M059J (cell line): ENCODE measurements at places on chromosomes 6 and 20. TPM values are rescaled to one million over a fixed set of nuclear protein-coding genes. Genes with fewer than 3 reads are reported as not detected.

GRCh38 chr20:59836767-59837166, 96.7 kb downstream of the SYCP2 start:
- DNase-seq = no peak

- peak; percentile 90 for DNase-seq
Measured at GRCh38 chr6:38350942-38351341, 288.8 kb downstream of the BTBD9 start.

PDE7B gene
- 3.5 and 3.6 TPM in 2 replicates for total RNA-seq

DNA sequence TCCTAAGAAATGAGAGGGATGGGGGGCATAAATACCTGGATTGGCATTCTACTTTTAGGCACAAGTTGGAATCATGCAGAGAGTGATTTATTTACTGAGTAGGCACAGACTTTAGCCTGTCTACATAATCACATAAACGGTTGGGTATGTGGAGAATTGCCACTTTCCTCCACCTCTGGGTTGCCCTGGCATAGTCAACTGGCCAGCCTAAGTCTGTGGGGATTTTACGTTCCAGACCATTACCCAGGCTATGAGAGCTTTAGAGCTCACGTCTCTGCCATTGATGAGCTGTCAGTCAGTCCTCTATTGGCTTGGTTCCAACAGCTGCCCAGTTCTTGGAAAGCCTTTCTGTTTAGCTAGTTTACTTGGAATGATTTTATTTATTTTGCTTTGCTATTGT, 5.0 kb upstream of the BHLHE23 start:
- peak; percentile 73 for DNase-seq

DNA sequence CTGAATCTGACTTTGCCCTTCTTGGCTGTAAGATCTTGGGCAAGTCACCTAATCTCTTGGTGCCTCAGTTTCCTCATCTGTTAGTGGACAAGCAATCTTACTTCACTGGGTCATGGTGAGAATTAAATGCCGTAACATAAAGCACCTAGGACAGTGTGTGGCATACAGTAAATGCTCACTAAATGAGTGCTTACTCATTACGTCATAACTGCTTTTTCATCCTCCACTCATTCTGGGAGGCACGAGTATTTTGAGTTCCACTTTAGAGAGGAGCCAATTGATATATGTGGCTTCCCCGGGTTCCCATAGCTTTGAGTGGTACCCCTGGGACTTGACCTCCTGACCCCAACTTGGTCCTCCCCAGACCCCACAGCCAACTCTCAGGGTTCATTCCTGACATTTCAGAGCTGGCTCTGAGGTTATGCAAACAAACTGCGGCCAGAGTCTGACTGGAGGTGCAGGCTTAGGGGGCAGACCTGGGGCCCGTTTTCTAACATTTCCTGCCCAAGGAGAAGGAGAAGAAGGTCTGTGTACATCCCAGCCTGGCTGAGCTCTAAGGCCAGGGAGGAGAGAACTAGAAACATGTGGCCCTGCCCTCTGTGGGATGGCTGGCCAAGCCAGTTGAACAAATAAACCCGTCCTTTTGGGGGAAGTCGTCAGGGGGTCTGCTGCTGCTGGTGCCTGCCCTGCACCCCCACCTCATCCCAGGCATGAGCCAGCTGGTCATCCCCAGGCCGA, 5.8 kb downstream of the ANGPT4 start:
- DNase-seq = no peak

DNA sequence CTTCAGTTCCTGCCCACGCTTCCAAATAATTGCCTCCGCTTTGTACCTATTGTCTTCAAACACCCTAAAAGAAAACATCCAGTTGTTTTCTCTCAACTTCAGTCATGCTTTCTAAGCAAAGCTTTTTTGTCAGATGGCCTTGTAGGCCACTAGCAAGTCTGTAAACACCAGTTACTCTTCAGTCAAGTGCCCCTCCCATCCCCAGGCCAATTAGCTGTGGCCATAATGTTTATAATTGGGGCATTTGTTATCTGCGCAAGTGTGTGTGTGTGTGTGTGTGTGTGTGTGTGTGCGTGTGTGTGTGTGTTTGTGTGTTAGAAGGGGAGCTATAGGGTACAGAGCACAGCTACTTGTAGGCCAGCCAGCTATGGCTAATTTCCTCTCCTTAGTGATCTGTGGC, 272.4 kb upstream of the MARCKS start:
- no peak for DNase-seq

- no peak for DNase-seq
Measured at GRCh38 chr6:118419448-118420394, 128.4 kb upstream of the PLN start.

CPNE5 gene
- 0.02 TPM in 1 of 2 replicates, not detected in the other for total RNA-seq

- DNase-seq = no peak
Measured at GRCh38 chr6:127967708-127968107, 66.8 kb upstream of the THEMIS start.

DNA sequence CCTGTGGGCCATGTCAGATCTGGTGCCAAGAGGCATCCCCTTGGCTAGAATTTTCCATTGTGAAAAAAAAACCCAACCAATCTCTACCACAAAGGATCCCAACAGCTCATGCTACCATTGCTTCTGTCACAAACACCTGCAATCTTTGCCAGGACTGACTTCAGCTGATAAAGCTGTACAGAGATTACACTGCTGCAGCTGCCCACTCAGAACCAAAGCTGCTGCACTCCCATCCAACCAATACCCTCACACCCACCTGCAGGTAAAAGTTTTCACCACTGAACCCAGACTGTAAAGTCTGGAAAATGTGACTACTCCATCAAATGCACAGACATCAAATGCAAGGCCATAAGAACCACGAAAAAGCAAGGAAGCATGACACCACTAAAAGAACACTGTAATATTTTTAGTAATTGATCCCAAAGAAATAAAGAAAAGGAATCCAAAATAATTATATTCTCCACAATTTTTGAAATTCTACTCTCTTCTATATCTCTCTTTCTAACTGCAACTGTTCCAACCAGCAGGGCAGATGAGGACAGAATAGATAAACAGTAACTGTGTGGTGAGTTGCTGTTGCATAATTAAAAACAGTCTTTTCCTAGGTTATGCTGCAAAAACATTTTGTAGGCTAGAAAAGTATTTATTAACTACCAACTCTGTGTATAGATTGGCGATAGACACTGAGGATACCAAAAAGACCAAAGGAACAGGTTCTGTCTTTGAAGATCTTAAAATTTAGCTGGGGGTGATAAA, 128.0 kb upstream of the MCHR2 start:
- no peak for DNase-seq

DNA sequence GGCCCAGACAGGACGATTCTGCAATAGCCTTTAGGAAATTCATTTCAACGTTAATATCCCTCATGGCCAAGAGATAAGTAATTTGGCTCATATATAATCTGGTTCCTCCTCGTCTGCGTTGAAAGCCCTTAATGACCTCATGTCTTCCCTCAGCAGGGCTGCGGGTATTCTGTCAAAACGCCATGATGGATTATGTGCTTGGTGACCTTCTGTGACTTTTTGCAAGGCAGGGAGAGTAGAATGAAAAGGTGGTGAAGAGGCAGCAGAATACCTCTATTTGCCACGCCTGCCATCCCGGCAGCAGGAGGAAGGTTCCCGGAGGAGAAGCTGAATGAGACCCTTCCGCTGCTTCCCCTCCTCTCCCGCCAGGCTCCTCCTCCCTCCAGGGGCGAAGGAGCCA, 41.1 kb upstream of the SPACA1 start:
- DNase-seq = no peak

DNA sequence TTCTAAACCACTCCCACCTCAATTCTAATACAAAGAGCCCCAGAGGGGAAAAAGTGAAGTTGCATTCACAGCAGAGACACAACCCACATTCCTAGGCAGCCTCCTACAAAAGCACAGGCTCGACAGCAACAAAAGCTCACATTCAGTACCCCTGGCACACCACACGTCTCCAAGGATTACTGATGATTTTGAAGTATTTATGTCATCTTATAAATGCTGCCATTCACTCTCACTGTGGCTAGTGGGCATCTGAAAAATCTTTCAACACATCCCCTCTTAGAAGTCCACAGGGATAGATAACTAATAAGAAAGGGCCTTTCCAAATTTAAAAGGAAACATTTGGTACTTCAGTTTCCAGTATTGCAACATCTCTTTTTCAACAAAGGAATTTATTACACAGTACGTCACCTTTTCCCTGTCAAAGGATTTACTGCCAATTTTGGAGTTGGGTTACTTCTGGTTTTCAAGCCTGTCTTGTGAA, 146.7 kb downstream of the TASP1 start:
- DNase-seq = peak; percentile 59

GRCh38 chr6:160439751-160440150, 91.6 kb downstream of the SLC22A3 start:
- no peak for DNase-seq

- peak; percentile 64 for DNase-seq
Measured at GRCh38 chr6:82761674-82762345, 303.8 kb downstream of the UBE3D start.

GRCh38 chr20:53738039-53738944, 144.7 kb upstream of the ZNF217 start:
- DNase-seq = peak; percentile 99
